ENCODE measurements at places on chromosomes 6 and 20.

- peak; percentile 72 for DNase-seq
These were observed 6.0 kb upstream of the ZBTB22 start for GRCh38 chr6:33323623-33323948.

GRCh38 chr20:41573955-41574354 is 44.2 kb downstream of the CHD6 start:
- DNase-seq: no peak

DNA sequence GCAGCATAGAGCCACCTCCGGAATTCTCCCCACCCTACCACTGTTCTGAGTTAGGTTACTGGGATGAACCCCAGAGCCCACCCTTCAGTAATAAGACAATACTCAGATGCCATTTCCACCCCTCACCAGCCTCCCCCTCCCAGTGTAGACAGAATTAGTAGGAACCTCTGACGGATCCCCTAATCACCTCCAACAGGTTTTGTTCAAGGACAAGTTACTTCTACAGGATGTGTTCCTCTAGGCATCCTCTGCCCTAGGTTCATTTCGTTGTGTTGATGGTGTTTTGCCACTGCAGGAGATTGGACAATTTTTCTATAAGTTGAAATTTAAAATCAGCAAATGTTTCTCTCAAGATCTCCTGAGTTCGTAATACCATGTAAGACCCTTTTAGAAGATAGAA is 22.8 kb downstream of the PLEKHG1 start:
- DNase-seq: no peak

DNA sequence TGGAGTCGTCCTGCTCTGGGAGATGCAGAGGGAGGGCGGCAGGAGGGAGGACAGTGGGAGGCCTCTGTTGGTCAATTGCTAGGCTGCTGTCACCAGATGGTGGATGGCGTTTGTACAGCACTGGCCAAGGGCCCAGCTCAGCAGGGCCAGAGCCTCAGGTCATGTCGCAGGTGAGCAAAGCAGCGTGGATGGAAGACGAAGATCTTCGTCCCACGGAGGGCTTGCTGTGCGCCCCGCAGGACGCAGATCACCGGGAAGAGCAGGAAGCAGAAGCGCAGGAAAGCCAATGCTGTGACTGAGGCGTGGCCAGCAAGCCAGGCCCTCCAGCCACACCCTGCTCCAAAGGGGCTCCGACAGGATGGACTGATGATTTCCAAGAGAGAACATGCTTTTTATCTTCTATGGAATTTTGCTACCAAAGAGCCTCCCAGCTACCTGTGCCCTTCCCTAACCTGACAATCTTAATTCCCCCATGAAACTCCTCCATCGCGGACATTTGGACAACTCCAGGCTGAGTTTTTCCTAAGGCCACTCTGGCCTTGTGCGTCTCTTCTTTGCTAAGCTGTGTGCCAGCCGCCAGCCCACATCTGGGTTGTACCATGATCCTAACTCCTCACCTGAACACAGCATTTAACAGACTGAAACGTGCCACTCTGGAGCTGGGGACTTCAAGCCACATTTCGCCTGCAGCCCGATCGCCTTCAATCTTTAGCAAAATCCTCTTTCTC is 3.5 kb upstream of the SLCO4A1 start:
- DNase-seq: no peak

DNA sequence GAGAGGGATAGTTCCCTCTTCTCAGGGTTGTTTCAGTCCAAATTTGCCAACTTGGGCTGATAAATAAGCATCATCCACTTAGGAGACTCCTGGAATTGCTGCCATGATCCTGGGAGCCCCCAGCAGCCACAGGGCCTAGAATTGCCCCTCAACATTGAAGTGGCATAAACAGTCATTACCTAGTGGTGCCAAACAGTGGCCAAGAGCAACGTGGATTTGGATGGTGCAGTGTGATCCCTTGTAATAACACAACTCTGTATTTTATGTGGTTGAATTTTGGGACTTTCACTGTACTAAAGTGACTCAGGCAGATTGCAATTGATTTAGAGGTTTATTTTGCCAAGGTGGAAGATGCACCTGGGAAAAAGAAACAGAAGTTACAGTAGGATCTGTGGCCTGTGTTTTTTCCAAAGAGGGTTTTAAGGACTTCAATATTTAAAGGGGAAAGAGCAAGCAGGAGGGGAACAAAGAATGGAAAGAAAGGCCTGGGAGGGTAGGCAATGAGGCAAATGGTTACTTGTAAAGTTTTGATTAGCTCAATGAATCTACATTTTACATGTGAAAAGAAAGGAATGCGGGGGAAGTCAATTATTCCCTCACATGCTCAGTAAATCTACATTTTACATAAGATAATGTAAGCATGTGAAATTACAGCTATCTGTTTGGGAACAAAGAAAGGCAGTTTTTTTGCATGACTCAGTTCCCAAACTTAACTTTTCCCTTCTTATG is 168.0 kb upstream of the NOX3 start:
- no peak for DNase-seq
